ENCODE measurements at places on chromosomes 12 and 14. TPM values are rescaled to one million over a fixed set of nuclear protein-coding genes. Genes with fewer than 3 reads are reported as not detected.

Gene GATC
- 20.1 TPM for polyA plus RNA-seq

Gene DNAJC22
- polyA plus RNA-seq: not detected

Gene NFATC4
- polyA plus RNA-seq: 20.9 TPM

Gene CLEC1B
- not detected for polyA plus RNA-seq

Gene CLEC2A
- not detected for polyA plus RNA-seq

Gene RPGRIP1
- 0.24 TPM for polyA plus RNA-seq

Gene TEX52
- not detected for polyA plus RNA-seq

Gene INSM2
- not detected for polyA plus RNA-seq

Gene PNN
- polyA plus RNA-seq: 325 TPM

Gene KRT71
- polyA plus RNA-seq: not detected

Gene CD69
- not detected for polyA plus RNA-seq

Gene CHPT1
- 22.2 TPM for polyA plus RNA-seq

Gene PGF
- 2.9 TPM for polyA plus RNA-seq

Gene C12orf56
- 8.1 TPM for polyA plus RNA-seq

Gene PDE3A
- polyA plus RNA-seq: 2.7 TPM

Gene P2RX2
- polyA plus RNA-seq: 2.3 TPM

Gene RASAL1
- polyA plus RNA-seq: 2.7 TPM

Gene RAB15
- 17.4 TPM for polyA plus RNA-seq

Gene RAD51AP1
- polyA plus RNA-seq: 119 TPM

Gene LALBA
- not detected for polyA plus RNA-seq

Gene STYK1
- 1.2 TPM for polyA plus RNA-seq

Gene NRXN3
- 1.2 TPM for polyA plus RNA-seq

Gene SLC7A8
- 122 TPM for polyA plus RNA-seq

Gene OR10P1
- polyA plus RNA-seq: not detected

Gene GLIPR1L2
- polyA plus RNA-seq: 0.12 TPM

Gene YBX3
- polyA plus RNA-seq: 450 TPM

Gene GSG1
- polyA plus RNA-seq: 1.5 TPM

Gene OR6C68
- polyA plus RNA-seq: not detected

Gene LRTM2
- not detected for polyA plus RNA-seq
